Daoy (cell line): ENCODE measurements at places on chromosomes 7 and 10. TPM values are rescaled to one million over a fixed set of nuclear protein-coding genes. Genes with fewer than 3 reads are reported as not detected.
A peak's percentile ranks its signal among the peaks of the same experiment; 100 is the strongest.

- no peak for DNase-seq
These were observed 89.7 kb downstream of the HGF start for GRCh38 chr7:81680120-81680519.

- no peak for DNase-seq
These were observed 648.5 kb upstream of the LRRN3 start for GRCh38 chr7:110442381-110442837.

DNA sequence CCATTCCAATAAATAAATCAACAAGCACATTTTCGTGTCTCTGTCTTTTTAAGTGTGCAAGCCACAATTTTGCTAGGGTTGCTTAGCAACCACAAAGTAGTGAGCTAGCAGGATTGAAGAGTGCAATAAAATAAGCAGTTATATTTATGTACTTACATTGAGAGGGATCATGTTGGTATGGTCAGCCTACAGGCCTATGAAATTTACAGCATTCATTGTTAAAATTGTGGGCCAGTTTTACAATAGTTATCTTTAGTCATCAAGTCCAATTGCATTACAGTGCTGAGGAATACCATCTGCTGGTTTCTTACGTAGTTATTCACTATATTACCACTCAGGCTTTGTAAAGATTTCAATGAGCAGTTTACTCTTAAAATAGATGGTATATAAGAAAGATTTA lies 192.5 kb upstream of the POT1 start:
- no peak for DNase-seq

GRCh38 chr7:101506531-101506930 lies 122.6 kb downstream of the MYL10 start:
- DNase-seq = peak; percentile 58

- no peak for DNase-seq
These were observed 195.5 kb downstream of the MBL2 start for GRCh38 chr10:52577047-52577446.

GRCh38 chr10:3196958-3197347 lies 24.4 kb upstream of the PITRM1 start:
- DNase-seq = no peak

The CNNM1 gene
- total RNA-seq = 3.0 and 4.5 TPM in 2 replicates

The DIP2C gene
- 1.5 and 2.7 TPM in 2 replicates for total RNA-seq

DNA sequence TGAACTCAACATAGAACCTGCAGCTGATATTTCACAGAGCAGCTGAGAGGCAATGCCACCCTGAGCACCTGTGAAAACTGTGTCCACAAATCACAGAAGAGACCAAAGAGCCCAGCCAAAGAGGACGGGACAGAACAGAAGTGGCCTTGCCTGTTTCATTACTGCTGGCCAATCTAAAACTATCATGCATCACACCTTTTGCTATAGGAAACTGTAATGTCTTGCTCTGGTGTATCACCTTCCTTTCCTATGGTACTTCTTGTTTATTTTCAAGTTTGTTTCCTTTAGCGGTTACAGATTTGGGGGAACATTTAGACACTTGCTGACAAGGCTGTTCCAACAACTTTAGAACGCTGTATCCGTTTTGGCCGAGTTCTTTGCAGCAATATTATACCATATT lies 80.3 kb downstream of the PIP4K2A start:
- no peak for DNase-seq

DNA sequence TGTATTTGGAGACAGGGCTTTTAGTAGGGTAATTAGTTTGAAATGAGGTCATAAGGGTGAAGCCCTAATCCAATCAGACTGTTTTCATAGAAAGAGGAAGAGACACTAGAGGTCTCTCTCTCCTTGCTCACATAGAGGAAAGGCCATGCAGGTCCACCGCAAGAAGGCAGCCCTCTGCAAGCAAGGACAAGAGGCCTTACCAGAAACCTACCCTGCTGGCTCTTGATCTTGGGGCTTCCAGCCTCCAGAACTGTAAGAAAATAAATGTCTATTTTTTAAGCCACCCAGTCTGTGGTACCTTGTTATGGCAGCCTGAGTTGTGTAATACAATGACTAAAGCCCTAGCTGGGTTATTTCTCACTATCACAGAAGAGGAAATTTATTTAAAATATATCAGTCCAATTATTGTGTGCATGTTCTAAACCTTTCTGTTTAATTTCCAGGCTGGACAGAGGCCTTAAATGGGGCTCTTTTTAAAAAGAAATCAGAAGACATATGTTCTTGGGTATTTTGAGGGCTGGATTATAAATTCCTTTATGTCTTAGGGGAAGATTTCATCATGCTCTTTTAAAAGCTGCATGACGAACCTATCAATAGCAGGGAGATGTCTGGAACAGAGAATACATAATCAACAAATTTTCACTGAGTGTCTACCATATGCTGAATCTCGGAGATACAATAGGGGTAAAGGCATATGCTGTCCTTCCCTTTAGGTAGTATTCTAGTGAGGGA lies 12.9 kb upstream of the TMEM26 start:
- no peak for DNase-seq

DNA sequence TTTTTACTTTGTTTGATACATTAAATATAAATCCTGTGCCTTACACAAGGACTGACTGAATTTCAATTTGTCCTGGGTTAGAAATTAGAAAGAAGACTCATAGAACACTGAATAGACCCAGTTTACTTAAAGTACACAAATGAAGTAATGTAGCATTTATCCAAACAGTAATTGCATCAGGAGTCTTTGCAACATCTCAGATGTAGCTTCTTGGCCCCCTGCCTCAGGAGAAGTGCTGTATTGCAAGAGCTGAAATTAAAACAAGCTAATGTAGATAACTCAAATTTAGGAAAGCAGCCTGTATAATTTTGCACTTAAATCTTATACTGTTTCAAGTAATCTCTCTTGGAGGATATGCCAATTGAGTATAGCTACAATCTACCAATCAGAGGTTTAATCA lies 54.3 kb upstream of the KCND2 start:
- DNase-seq = no peak

The LIPK gene
- total RNA-seq = not detected in 2 replicates

The TUBAL3 gene
- total RNA-seq = 0.23 and 0.54 TPM in 2 replicates

The FXYD4 gene
- total RNA-seq = not detected in 2 replicates

The CCSER2 gene
- 10.4 and 11.5 TPM in 2 replicates for total RNA-seq

GRCh38 chr10:69222157-69223027 lies 2.3 kb downstream of the HKDC1 start:
- peak; percentile 86 for DNase-seq

The TAS2R3 gene
- 0.17 TPM in 1 of 2 replicates, not detected in the other for total RNA-seq

The PPP1R17 gene
- total RNA-seq = not detected in 2 replicates

DNA sequence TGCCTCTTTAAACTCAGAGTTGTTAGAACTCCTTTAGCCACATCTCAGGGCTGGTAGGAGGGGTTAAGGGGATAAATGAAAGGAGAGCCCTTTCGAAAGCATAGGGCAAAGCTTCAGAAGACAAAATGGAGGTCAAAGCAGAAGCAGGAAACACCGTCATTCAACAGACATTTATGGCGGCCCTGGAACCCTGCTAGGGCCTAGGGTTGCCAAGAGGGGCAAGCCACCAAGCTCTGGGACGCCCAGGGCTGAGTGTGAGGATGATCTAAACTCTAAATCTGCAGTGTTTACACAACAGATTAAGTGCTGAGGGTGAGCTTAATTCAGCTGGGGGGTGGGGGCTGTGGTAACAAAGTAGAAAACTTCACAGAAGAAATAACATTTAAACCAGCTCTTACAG lies 79.0 kb upstream of the NFE2L3 start:
- DNase-seq = no peak

The CTBP2 gene
- total RNA-seq = 43.6 and 48.0 TPM in 2 replicates

- DNase-seq = no peak
These were observed 1221.4 kb downstream of the GATA3 start for GRCh38 chr10:9275861-9276260.

The EN2 gene
- total RNA-seq = 1.4 and 3.5 TPM in 2 replicates

The HMX3 gene
- total RNA-seq = 1.1 and 3.3 TPM in 2 replicates

- no peak for DNase-seq
These were observed 5.9 kb downstream of the SEMA3E start for GRCh38 chr7:83643012-83643411.
